ENCODE measurements at places on chromosomes 6 and 20.

- no peak for DNase-seq
Observed at GRCh38 chr6:134982161-134982560, 32.3 kb upstream of the ALDH8A1 start.

- peak; percentile 82 for DNase-seq
Observed at GRCh38 chr20:8757146-8757545, 311.7 kb upstream of the PLCB4 start.

- DNase-seq, result peak; percentile 47
Observed at GRCh38 chr6:5208471-5208971, 52.2 kb downstream of the LYRM4 start.

DNA sequence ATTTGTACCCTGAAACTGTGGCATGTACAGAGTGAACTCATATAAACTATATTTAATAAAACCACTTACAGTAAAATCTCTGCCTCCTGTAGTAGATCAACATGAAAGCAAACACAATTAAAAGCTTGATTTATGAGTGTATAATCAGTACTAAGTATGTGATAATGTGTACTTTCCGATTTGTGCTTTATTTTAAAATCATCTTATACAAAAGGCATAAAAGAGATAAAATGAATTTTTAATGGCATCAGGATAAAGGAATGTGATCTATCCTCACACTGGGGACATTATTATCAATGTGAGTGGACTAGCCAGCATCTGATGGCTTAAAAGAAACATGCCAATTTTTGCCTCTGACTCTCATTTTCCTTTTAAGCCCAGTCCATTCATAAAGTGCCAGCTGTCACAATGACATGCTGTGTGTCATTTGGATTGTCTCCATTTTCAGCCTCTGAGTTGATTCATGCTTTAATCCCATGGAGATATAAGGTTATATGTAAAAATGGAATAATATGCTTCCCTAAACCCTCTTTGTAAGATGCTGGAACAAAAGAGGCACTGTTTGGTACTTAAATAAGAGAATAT is 831.6 kb upstream of the EYS start:
- DNase-seq, result no peak

GRCh38 chr20:62685781-62686555 is 22.7 kb upstream of the NTSR1 start:
- no peak for DNase-seq

DNA sequence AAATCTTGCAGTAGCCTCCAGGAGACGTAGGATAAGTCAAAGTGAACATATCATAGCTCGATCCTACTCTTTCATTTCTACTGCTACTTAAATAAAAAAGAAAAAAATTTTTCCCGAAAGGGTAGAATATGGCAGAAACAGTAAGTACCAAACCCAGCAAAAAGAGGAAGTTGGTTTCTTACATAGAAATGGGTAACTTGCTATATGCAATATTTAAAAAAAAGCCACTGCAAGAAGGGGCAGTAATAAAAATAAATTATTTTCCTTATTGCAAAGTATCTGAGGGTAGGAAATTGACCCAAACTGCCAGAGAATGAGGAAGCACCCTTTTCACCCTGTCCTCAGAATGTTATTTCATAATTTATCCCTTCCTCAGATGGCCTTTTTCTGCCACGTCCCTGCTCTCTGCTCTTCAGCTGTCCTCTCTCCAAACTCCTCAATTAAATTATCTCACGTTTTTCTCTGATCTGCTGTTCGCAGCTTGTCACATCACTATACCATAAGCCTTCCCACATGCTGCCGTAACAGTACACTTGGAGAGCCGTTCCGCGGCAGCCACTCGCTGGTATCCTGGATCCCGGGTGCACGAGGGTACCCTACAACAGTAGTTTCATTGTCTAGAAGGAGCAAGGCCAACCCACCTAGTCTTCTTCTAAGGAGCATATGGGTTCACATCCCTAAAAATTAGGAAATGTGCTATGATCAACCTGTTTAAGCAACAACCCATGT is 149.6 kb downstream of the BACH2 start:
- no peak for DNase-seq

DNA sequence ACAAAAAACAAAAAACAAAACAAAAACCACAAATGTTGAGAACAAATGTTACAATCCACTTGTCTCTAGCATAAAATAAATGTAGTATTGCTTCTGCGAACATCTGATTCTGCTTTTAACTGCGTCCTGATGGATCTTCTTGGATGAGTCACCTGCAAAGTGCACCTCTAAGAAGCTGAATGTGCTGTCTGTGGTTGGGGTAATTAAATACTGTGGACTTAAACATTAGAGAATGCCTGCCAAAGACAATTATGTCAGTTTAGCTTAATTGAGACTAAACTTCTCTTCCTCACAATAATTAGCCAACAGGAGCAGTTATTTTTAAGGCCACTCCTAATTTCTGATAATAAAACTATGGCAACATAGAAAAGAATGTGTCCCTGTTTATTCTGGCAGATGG is 253.4 kb downstream of the PHACTR1 start:
- no peak for DNase-seq
